ENCODE measurements at places on chromosomes 6 and 20.

DNA sequence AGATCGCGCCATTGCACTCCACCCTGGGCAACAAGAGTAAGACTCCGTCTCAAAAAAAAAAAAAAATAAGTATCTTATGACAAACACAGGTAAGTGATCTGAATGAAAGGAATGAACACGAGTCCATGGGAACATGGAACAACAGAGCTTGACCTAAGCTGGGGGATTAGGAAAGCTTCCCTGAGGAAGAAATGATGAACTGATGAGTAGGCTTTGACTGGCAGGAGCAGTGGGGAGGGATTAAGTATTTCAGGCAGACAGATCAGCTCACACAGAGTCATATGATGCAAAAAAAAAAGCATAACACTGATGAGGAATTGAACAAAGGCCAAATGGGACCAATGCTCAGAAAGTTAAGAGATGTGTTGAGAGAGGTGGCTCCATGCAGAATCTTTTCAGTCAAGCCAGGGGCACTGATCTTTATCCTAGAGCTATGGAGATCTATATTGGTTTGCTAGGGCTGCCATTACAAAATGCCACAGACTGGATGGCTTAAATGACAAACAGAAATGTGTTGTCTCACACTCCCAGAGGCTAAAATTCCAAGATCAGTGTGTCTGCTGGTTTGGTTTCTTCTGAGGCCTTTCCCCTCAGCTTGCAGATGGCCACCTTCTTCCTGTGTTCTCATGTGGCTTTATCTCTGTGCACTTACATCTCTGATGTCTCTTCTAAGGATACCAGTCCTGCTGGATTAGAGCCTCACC, 85.6 kb downstream of the ANKRD6 start:
- DNase-seq, result no peak

DNA sequence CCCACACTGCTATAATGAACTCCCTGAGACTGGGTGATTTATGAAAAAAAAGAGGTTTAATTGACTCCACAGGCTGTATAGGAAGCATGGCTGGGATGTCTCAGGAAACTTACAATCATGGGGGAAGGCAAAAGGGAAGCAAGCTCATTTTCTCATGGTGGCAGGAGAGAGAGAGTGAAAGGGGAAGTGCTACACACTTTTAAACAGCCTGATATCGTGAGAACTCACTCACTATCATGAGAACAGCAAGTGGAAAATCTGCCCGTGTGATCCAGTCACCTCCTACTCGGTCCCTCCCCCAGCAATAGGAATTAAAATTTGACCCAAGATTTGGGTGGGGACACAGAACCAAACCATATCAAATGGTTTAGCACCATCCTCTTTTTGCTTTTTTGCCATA, 116.6 kb upstream of the CEP162 start:
- DNase-seq, result no peak

- no peak for DNase-seq
Observed at GRCh38 chr6:115551527-115551926, 509.2 kb downstream of the FRK start.

DNA sequence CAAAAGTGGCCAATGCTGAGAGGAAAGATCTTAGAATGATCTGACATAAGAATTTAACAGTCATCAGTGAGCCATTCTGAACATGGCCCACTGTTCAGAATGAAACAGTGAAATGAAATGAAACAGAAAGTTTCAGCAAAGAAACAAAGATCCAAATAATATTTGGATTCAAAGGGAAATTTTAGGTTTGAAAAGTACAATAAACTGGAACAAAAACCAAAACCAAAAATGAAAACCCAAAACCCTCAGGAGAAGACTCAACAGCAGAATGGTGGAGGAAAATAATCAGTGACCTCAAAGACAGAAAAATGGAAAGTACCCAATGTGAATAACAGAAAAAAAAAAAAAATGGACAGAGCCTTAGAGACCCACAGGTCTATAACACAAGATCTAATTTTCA, 66.1 kb upstream of the EMILIN3 start:
- no peak for DNase-seq

- DNase-seq, result no peak
Observed at GRCh38 chr20:50615407-50615806, 75.9 kb downstream of the RIPOR3 start.

- DNase-seq, result no peak
Observed at GRCh38 chr6:138508676-138508988, 9.3 kb upstream of the NHSL1 start.

DNA sequence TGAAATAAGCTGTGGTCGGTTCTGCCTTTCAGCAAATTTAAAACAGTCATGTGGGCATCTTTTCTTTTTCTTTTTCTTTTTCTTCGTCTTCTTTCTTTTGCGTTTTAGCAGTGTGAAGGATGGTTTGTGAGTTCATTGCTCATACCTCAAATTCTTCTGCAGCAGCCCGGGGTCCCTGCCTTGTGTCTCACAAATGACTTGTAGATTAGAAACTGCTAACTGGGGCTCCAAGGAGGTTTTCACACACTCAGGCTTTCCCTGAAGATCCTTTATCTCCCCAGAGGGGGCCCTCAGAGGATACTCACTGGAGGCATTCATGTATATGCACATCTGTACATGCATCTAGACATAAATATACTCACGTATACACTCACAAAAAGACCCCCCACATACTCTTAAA, 1.7 kb downstream of the SMOC2 start:
- no peak for DNase-seq
